Stimulated activated CD4-positive, alpha-beta T cell treated with anti-CD3 and anti-CD28 coated beads, Interleukin-15, amount 100 ng/mL, for 24 hours (primary cell): ENCODE measurements at places on chromosomes 3 and 15.

- peak; percentile 28 for DNase-seq
These were observed 34.0 kb downstream of the ARIH2 start for GRCh38 chr3:48952510-48953118.

GRCh38 chr15:84681831-84682230, 23.8 kb upstream of the NMB start:
- peak; percentile 54 for DNase-seq

DNA sequence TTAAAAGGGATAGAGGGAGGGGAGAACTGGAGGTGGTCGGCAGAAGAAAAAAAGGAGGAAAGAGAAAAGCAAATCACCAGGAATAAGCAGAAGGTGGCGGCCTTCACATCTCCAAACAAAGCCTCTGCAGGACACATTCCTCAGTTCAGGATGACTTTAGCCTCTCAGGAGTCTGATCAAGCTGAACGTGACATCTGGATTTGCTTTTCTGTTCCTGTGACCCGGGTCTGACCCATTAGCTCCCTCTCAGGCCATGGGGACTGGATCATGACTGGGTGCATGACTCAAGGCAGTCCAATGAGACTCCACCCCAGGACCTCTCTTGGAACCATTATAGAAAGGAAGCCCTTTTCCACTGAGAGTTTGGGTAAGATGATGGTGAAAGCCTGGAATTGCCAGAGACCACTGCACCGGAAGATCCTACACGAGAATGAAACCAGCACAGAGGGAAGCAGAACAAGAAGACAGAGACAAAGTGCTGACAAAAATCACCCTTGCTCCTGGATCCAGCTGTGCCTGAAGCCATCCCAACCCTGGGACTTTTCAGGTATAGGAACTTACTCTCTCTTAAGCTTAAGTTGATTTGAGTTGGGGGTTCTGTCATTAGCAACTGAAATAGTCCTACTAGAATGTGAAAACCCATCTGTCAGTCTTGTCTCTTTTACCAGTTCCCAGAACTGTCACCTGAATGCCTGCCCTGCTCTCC, 45.4 kb upstream of the RAD18 start:
- no peak for DNase-seq

- DNase-seq = no peak
These were observed 48.2 kb upstream of the PHLDB2 start for GRCh38 chr3:111810909-111811308.

DNA sequence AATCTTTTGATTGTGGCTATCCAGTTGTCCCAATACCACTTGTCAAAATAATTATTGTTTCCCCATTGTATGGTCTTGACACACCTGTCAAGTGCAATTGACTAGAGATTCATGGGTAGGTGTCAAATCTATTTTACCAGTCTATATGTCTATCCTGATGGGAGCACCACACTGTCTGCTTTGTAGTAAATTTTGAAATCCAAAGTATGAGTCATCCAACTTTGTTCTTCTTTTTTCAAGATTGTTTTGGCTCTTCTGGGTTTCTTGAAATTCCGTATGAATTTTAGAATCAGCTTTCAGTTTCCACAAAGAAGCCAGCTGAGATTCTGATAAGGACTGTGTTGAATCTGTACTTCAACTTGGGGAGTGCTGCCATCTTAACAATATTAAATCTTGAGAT, 71.9 kb downstream of the CSNK1G1 start:
- no peak for DNase-seq

DNA sequence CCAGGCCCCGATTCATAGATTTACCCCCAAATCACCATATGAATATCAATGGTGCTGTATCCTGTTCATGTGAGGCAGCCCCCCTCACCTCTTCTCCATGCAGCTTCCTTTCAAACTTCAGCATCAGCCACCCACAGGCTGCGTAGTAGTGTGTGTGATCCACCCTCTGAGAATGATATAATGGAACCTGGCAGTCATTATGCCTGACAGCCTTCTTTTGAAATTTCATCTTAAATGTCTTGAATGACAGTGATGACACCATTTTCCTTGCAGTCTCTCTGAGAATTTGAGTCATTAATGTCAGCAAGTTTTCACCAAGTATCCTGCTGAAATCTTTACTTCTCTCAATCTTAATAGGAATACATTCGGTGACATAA, 3.5 kb upstream of the CLRN1 start:
- peak; percentile 32 for DNase-seq

- no peak for DNase-seq
These were observed 3.5 kb downstream of the PML start for GRCh38 chr15:73997986-73998385.

DNA sequence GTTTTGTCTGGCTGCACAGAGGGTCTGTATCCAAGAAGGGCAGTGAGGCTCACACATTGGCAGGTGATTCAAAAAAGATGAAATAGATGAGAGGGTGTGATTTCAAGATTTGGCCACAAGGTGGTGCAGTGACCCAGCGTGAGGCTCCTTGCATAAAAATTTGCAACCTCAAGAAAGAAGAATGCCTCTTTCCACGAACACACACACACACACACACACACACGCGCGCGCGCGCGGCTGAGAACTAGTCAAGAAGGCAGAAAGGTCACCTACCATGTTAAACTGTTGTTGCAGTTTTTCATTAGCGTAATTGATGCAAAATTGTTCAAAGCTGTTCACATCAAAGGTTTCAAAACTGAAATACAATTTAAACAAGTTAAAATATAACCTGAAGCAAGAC, 39.2 kb downstream of the MYO5C start:
- DNase-seq = peak; percentile 76

DNA sequence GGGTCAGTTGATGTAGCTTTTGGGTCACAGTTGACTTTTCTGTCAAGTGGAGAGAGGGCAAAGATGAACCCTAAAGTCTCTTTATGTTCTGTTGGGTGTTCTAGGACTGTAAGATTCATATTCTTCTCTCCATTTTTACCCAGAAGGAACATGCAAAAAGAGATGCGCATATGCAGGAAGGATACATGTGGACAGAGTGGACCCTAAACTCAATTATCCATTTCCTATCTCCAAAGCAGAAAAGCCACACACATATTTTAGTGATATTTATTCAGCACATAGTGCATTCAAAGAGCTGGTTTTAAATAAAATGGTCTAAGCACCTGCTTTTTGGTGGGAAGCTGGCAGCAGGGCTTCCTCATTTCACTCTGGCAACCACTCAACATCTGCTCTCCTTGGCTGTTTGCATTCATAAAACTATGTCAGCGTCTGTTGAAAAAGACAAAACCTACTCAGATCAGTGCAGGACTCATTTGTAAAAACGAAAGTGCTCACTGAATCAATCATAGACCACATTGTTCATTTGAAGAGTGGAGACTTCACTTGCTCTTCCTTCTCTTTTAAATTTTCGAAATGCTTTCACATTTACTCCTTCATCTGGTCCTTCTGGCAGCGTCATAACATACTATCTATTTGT, 96.6 kb downstream of the SEMA6D start:
- DNase-seq = no peak

DNA sequence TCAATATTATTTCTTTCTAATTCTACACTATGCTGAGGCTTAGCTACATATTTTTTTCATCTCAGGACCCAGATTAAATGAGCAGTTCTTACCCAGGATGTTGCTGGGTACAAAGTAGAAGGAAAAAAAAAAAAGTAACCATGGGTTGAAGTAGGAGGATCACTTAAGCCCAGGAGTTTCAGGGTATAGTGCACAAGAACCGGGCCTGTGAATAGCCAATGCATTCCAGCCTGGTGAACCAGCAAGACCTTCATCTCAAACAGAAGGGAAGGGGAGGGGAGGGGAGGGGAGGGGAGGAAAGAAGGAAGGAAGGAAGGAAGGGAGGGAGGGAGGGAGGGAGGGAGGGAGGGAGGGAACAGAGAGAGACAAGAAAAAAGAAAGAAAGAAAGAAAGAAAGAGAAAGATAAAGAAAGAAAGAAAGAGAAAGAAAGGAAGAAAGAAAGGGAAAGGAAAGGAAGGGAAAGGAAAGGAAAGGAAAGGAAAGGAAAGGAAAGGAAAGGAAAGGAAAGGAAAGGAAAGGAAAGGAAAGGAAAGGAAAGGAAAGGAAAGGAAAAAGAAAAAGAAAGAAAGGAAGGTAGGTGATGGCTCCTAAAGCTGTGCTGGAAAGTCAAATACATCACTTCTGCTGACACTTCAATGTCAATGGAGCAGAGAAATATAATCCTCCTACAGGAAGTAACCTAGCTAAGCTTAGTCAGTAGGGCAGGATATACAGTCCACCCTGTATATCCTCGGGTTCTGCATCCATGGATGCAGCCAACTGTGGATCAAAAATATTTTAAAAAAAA, 206.8 kb upstream of the TGFBR2 start:
- DNase-seq = no peak

DNA sequence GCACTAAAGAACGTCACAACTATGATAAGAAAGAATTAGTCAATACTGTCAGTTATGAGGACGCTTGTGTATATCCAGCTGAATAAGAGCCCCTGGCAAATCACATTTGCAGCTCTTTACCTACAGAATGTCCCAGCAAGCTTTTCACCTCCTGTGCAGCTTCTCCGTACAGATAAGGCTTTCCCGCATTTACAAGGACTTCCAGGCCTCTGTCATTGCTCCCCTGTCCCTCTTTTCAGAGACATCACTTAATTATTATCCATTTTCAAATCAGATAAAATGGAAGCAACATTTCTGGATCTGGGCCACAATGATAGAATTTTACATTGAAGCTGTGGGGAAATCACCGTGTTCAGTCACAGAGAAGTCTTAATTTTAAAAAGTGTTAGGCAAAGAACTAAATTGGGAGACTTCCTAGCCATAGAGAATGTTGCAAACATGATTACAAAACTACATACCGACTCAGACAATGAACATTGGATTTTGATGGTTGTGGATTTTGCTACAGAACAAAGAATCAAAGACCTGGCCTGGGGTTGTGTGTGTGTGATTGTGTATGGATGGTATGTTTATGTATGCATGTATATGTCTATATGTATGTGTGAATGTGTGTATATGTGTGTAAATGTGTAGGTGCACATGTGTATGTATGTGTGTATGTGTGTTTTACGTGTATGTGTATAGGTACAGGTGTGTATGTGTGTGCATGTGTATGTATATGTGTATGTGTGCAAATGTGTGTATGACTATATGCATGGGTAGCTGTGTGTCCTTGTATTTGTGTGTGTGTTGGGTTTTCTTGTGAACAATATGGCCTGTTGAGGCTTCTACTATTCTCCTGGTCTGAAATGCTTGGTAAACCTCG, 41.5 kb downstream of the MGLL start:
- no peak for DNase-seq

DNA sequence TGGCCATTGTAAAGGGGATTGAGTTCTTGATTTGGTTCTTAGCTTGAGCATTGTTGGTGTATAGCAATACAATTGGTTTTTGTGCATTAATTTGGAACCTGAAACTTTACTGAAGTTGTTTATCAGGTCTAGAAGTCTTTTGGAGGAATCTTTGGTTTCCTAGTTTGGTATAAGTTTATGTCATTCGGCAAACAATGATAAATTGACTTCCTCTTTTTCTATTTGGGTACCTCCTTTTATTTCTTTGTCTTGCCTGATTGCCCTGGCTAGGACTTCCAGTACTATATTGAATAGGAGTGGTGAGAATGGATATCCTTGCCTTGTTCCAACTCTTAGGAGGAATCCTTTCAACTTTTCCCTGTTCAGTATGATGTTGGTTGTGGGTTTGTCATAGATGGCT, 32.1 kb downstream of the SPESP1 start:
- DNase-seq = no peak

- no peak for DNase-seq
These were observed 109.8 kb upstream of the TBC1D5 start for GRCh38 chr3:17852217-17852616.

- DNase-seq = no peak
These were observed 91.8 kb downstream of the LARS2 start for GRCh38 chr3:45480218-45480617.

DNA sequence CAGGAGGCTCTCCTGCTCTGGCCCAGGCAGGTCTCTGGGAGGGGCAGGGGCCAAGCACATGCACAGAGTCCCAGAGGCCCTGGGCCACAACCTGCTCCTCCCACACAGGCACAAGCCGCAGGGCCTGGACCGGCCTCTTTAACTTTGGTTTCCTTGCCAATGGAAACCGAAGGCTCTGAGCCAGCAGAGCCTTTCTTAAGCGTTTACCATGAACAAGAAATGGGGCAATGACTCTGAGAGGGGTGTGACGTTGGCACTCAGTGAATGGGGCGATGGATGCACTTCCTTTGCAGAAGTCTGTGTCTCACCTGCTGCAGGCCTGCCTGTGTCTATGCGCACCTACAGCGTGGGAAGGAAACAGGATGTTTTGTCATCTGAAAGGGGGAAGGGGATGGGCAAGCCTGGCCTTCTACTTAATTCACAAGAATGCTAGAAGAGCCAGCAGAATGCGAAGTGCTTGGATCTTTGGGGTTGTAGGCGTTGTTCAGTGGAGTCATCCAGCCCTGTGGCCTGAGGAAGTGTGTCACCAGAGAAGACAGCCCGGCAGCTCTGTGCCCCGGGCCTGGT, 41.8 kb downstream of the IFT122 start:
- DNase-seq = peak; percentile 37

GRCh38 chr15:62051166-62051565, 9.1 kb downstream of the VPS13C start:
- no peak for DNase-seq

- DNase-seq = no peak
These were observed 139.3 kb downstream of the TNIK start for GRCh38 chr3:171320750-171321558.

DNA sequence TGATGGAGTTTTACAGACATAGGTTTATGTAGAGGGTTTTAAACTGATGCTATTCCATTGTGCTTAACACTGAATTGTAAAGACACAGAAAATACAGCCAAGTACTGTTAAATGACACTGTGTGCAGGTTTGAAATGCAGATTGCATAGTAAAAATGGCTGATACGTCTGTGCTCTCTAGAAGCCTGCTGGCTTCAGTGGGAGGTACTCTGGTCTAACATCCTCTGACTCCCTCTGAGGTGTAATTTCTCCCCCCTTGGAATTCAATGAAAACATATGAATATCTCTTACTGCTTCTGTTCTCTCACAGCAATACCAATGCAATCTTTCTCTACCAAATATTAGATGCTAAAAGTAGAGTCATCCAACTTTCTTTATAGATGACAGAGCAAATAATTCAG, 176.6 kb downstream of the SLC9A9 start:
- no peak for DNase-seq

DNA sequence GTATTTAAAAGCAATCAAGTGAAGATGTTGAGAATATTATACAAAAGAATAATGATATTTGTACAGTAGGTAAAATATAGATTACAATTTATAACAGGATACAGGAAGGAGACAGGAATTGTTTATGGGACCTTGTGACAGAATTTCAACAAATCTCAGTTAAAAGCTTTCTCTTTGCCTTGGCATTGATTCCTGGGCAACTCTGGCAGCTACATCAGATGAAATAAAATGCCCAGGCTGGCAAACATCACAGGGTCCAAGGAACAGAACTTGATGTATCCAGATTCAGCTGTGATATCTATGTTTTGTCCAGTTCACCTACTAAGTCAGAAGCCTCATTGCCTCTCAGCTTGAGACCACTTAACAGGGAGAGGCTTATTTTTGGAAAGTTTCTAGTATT, 473.1 kb downstream of the MCTP2 start:
- no peak for DNase-seq

GRCh38 chr3:69791106-69791505, 51.8 kb downstream of the MITF start:
- no peak for DNase-seq
